WTC11 (cell line): ENCODE measurements at places on chromosomes 2 and 18.
A peak's percentile ranks its signal among the peaks of the same experiment; 100 is the strongest.

GRCh38 chr2:32697156-32697555, 69.3 kb downstream of the TTC27 start:
- no peak overlapping the region for H3K27ac ChIP-seq
- no peaks in the 10 kb centered on the region; the same call in 1 of the 2 replicates for H3K27me3 ChIP-seq
- peaks cover 14% of the 10 kb centered on the region for H3K4me1 ChIP-seq

DNA sequence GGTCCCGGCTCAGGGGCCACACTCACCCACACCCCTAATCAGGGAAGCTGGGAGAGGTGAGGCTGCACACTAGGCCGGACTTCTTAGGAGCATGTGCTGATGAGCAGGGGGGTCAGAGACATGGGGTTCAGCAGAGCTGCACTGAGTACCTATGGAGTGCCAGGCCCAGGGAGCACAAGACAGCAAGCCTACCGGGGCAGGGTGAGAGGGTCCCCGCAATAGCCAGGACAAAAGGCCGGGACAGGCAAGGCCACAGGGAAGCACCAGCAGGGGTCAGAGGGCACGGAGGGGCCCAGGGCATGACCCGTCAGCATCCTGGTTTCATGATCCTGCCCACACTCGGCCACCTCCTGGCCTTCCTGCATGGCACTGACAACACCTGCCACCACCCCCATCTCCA, 73.5 kb downstream of the TNS1 start:
- no peak overlapping the region for H3K4me3 ChIP-seq
- no peak overlapping the region for H3K27ac ChIP-seq
- DNase-seq = no peak
- H3K36me3 ChIP-seq = no peaks in the 10 kb centered on the region
- peaks cover 27% of the 10 kb centered on the region for H3K4me1 ChIP-seq
- no peaks in the 10 kb centered on the region for H3K27me3 ChIP-seq

DNA sequence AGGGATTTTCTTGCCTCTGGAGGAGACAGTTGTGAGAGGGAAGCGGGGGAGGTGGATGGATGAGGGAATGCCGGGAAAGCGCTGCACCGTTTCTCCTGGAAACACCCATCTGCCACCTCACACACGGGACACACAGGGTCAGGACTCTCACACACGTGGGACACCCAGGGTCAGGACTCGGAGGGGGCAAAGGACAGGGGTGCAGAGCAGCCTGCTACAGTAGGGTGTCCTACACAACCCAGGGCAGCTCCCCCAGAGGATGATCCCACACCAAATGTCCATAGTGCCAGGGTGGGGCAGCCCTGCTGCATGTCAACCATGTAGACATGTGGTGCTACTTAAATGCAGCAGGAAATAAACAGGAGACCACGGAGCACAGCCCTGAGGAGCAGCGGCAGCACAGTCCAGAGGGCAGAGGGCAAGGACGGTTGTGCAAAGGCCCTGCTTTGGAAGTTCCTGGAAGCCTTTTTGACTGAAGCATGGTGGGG, 5.1 kb downstream of the RAMP1 start:
- DNase-seq = no peak
- no peak overlapping the region for H3K4me3 ChIP-seq
- peaks cover 19% of the 10 kb centered on the region for H3K4me1 ChIP-seq
- H3K27ac ChIP-seq = no peak overlapping the region

DNA sequence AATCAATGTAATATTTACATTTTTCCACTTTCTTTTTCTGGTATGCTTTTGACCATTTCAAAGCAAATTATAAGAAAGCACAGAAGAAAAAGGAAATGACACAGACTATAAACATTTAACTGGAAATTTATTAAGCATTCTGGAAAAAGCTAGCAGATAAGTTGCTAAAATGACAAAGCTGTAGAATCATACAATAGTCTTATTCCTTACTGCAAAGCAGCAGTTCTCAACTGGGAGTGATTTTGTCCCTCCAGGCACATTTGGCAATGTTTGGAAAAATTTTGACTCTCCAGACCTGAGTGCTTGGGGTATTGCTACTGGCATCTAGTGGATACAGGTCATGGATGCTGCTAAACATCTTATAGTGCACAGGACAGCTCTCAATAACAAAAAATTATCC, 75.1 kb downstream of the MBD5 start:
- H3K36me3 ChIP-seq = peaks cover 6% of the 10 kb centered on the region
- H3K4me1 ChIP-seq = no peaks in the 10 kb centered on the region
- H3K27ac ChIP-seq = no peak overlapping the region
- H3K27me3 ChIP-seq = no peaks in the 10 kb centered on the region; the same call in 1 of the 2 replicates

DNA sequence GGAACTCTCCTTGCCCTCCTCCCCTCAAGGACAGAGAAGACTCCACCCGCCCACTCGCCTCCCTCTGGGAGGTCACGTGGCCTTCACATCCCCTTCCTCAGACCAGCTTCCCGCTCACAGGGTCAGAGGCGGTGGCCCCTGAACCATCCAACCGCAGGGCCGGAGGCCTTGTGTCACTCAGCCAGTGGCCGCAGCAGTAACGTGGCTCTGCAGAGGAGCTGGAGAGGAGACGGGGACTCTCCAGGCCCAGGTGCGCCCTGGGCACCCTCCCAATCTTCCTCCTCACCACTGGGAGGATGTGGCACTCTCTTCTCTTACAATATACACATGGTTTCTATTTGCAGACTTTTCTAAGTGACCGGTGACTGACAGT, 161.7 kb downstream of the TWIST2 start:
- H3K4me3 ChIP-seq = no peak overlapping the region
- no peak overlapping the region for H3K27ac ChIP-seq
- no peak for DNase-seq
- no peaks in the 10 kb centered on the region for H3K27me3 ChIP-seq
- H3K4me1 ChIP-seq = peaks cover 13% of the 10 kb centered on the region

GRCh38 chr2:152468899-152469692, 134.1 kb downstream of the FMNL2 start:
- H3K4me1 ChIP-seq = peaks cover 90% of the 10 kb centered on the region
- peak overlapping the region; percentile 72 for H3K27ac ChIP-seq
- no peaks in the 10 kb centered on the region for H3K36me3 ChIP-seq
- no peak overlapping the region for H3K4me3 ChIP-seq
- no peaks in the 10 kb centered on the region for H3K27me3 ChIP-seq
- DNase-seq = no peak

DNA sequence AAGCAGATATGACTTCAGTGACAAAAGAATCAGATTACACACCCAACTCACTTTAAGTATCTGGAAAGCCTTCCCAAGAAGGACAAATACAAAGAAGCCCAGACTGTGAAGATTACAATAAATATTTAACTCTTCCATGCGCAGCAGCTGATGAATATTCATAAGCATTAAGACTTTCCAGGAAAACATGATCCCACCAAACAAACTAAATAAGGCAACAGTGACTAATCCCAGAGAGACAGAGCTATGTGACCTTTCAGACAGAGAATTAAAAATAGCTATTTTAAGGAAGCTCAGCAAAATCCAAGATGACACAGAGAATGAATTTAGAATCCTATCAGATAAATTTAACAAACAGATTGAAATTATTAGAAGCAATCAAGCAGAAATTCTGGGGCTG, 108.2 kb upstream of the UBE2E3 start:
- no peak overlapping the region for H3K27ac ChIP-seq
- H3K36me3 ChIP-seq = no peaks in the 10 kb centered on the region
- H3K27me3 ChIP-seq = no peaks in the 10 kb centered on the region
- H3K4me1 ChIP-seq = no peaks in the 10 kb centered on the region
- DNase-seq = no peak

DNA sequence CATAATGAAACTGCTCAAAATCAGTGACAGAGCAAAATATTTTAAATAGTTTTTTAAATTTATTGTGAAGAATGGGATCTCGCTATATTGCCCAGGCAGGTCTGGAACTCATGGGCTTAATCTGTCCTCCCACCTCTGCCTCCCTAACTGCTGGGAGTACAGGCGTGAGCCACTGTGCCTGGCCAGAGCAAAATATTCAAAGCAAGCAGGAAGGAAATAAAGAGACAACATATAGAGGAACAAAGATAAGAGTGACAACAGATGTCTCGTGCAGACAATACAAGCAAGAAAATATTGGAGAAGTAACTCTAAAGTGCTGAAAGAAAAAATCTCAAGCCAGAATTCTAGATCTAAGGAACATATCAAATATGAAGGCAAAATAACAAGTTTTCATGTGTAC, 5.0 kb upstream of the SCLY start:
- peaks cover 11% of the 10 kb centered on the region for H3K4me1 ChIP-seq
- peaks cover 2% of the 10 kb centered on the region for H3K36me3 ChIP-seq
- H3K27ac ChIP-seq = no peak overlapping the region
- DNase-seq = no peak
- H3K4me3 ChIP-seq = no peak overlapping the region
